H4 (cell line): ENCODE measurements at places on chromosomes 1 and 21.

DNA sequence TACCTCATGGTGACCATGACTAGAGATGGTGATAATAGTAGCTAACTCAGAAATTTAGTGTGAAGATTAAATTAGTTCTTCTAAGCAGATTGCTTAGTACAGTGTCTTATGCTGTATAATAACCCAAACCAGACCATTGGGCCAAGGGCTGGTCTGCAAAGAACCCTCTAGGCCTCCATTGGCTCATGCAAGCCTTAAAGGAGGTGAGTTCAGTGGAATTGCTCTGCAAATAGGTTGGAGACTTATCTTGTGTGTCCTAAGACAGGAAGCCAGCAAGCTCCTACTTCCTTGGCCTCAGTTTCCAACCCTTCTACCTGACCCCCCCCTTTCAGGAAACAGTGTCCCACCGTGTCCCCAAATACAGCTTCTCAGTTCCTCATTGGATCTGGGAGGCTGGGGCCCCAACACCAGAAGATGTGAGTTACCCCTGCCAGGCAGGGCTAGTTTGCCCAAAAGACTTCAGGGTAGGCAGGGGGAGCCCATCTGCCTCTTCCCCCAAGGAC, 1.9 kb upstream of the MEF2D start:
- no peak for DNase-seq

DNA sequence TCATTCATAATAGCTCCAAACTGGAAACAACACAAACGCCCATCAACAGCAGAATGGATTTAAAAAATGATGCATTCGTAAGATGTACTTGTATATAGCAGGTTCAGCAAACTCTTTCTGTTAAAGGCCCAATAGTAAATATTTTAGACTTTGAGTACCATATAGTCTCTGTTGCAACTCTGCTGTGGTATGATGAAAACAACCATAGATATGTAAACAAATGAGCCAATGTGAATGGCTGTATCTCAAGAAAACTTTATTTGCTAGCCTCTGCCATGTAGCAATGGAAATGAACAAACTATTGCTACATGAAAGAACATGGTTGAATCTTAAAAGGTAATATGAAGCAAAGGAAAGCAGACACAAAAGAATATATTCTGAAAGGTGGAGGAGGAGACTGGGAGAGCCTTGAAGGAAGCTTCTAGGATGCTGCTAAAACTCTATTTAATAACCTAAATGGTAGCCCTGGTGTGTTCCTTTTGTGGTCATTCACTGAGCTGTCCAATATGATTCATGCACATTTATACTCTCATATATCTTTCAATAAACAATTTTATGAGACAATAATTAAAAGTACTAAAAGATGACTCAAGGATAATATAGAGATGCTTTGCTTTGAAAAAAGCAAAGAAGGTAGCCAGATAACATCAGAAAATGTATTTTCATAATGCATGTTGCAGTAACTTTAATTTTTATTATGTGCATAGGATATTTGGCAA, 29.1 kb upstream of the FMO3 start:
- no peak for DNase-seq

- no peak for DNase-seq
Observed at GRCh38 chr21:34859976-34860653, 189.0 kb downstream of the RUNX1 start.

DNA sequence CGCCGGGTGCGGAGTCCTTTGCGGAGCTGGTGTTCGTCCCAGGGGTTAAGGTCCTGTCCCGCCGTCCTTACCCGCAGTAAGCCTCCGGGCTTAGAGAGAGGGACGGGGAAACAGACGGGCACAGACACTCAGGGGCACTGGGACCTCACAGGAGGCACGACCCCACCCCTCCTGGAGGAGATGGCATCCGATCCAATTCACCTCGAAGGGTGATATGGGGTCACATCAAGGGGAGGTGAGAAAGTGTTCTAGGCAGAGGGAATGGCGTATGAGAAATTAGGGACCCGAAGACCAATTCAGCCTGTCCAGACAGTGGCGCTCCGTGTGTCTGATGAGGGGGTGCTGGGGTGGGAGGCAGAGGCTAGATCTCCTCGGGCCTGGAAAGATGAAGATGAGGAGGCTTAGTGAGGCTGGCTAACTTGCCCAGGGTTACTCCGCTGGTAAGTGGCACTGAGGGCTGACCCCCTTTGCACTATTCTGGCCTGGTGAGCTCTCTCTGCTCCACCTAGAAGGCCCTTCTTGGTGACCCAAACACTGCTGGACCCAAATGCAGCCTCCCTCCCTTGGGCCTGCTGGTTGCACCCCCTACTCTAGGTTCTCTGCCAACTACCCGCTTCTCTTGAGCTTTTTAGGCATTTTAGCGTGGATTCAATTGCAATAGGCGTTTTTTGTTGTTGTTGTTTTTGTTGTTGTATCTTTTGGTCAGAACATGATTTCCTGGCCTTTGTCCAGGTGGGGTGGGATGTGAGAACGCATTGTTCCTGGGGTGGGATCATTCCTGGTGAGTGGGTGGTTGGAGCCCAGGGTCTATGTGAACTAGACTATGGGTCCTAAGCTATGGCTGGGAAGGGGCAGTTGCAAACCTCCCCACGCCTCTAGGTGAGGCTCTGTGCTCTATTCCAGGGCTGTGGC, 12.3 kb downstream of the BTBD19 start:
- DNase-seq: no peak

GRCh38 chr1:167713330-167714081, 8.3 kb upstream of the MPZL1 start:
- no peak for DNase-seq

DNA sequence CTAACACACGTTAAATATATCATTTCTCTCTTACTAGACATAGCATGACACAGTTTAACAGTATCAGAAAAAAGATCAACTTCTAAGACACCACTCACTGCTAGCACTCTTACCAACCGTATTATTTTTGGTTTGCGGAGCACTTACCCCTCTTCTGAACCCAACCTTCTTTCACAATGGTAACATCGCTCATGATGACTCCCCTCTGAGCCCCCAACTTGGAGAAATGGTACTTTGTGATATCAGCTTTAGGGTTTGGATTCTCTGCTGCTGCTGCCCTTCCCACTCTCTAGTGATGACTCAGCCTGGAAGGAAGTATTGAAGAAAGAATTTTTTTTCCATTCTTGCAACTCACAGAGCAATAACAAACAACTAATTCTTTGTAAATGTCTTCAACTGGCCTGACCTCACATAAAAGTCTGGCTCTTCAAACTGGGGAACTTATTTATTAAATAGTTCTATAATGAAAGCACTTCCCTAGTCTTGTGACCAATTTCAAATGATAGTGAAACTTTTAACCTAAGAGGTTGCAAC, 7.0 kb downstream of the AKT3 start:
- DNase-seq: peak; percentile 56

GRCh38 chr1:230504310-230504709, 78.2 kb upstream of the PGBD5 start:
- no peak for DNase-seq

- no peak for DNase-seq
Observed at GRCh38 chr1:6103854-6104530, 58.3 kb downstream of the KCNAB2 start.

DNA sequence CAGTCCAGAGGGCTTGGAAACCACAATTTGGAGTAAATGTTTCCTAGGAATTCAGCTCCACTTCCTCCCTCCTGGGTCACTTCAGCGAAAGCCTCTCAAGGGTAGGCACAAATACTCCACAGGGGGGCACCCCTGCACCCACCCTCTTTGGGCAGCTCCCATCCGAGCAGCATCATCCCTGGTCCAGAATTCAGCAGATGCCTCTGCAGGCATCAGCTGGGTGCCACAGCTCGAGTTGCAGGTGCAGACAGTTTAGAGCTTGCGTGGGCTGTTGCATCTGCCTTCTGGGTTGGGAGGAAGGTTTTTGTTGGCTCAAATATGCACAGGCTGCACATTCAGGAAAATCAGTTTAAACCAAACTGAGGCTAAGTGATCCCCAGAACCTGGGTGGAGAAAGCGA, 25.0 kb downstream of the KANK4 start:
- DNase-seq: peak; percentile 52

DNA sequence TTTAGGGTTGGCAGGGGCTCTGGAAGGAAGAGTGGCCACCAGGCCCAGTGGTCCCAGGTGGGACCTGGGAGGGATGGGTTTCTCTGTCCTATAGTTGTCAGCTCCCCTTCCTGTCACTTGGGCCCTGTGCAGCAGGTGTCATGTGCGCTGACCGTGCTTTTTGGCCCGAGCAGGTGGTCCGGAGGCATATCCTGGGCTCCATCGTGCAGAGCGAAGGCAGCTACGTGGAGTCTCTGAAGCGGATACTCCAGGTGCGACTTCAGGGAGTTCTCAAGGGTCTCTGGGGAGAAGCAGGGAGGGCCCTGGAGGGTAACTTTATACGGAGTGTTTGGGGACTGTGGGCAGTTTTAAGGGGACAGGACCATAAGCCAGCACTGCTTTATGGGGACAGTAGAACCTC, 82.2 kb downstream of the ARHGEF10L start:
- DNase-seq: no peak

DNA sequence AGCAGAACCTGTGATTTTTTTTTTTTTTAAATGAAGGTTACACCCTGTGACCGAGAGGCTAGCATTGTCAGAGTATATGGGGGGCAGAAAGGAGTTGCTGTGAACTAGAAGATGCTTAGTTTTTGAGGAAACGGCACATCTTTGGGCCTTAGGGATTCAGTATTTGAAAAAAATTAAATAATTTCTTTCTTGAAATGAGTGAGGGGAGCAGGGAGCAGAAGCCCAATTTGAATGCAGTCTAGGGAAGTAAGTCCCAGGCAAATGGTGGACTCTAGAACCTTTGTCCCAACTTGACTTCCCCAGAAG, 42.9 kb downstream of the PEX14 start:
- no peak for DNase-seq

GRCh38 chr1:87194271-87194774, 134.4 kb upstream of the LMO4 start:
- DNase-seq: no peak

DNA sequence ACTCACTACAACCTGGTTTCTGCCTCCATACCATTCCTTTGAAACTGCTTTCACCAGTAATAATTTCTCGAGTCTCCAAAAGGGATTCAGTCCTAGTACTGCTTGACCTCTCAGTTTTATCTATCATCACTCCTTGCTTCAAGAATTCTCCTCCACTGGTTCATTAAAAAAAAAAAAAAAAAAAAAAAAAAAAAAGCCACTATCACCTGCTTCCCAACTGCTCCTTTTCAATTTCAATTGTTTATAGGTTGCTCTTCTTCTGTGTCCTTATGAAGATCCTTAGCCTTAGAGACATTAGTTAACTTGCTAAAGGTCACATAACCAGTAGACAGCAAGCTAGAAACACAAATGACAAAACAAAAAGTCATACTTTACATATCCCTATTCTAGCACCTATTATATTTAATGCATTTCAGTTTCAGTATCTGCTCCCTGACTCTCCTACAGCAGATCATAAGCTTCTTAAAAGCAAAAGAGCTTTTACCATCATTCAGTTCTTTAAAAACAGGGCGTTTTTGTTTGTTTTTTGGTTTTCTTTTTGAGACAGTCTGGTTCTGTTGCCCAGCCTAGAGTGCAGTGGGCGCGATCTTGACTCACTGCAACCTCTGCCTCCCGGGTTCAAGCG, 7.1 kb downstream of the NRDC start:
- DNase-seq: no peak

DNA sequence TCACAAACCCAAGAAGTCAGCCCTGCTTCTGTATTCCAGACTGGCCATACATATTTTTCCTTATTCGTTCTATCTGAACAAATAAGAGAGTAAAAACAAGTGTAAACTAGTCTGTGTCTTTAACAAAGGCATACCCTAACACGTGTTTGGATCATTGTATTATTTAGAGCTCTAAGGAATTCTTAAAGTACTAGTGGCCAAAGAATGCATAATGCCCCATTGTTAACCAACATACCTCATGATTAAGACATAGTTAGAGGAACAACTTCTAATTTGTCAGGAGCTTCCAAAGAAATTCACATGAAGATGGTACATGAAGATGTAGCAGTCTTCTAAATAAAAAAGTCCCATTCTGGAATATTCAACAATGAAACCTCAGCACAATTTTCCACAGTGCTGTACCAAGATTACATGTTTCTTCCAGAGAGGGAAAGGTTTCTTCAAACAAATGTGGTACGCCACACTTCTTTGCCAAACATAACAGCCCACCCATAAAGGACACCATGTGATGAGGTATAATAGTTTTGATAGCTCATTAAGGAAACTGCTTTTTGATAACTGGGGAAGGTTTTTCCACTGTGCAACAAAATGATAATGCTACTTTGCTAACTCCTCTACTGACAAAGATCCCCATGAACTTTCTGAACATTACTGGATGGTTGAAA, 5.0 kb downstream of the PALMD start:
- DNase-seq: no peak

- peak; percentile 15 for DNase-seq
Observed at GRCh38 chr1:243950166-243950565, 100.1 kb upstream of the AKT3 start.

DNA sequence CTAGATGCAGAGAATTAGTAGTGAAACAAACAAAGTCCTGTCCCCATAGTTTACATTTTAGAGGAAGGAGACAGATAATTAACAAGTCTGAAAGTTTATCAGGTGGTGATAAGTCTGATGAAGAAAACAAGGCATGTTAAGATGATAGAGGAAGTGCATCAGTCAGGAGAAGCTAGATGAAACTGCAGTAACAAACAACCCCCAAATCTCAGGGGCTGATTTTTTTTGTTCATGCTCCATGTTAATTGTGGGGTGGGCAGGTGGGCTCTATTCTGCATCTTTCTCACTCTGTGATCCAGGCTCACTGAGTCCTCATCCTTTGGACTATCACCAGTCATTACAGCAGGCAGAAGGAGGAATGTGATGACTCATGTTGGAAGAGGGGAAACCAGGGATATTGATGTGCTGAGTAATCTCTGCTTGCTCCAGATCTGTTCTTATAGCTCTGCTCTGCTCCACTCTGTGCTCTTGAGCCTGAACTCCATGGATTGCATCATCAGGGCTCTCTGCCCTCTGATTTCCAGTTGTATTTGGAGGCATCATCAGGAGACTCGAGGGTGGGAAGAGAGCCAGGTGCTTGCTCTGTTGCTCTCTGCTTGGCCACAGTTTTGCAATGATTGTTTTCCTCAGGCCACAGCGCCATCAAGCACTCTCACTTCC, 166.9 kb downstream of the IER5 start:
- peak; percentile 31 for DNase-seq

DNA sequence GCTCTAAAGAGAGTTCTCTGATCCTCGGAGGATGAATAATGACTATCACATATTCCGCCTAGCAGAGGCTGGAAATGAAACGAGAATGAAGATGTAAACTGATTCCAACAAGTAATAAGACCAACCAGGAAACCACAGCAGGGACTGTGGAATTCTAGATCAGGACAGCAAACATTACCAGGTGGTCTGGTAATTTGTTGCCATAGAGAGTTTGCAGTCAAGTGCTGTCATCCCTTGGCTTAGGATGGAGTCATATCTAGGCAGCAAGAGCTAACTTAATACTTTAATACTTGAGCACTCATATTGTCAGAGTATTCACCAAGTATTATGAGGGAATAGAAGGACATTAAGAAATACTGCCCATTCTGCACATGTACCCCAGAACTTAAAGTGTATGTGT, 45.1 kb upstream of the MUTYH start:
- no peak for DNase-seq
